T-helper 1 cell (primary cell): ENCODE measurements at places on chromosomes 7 and 10.

DNA sequence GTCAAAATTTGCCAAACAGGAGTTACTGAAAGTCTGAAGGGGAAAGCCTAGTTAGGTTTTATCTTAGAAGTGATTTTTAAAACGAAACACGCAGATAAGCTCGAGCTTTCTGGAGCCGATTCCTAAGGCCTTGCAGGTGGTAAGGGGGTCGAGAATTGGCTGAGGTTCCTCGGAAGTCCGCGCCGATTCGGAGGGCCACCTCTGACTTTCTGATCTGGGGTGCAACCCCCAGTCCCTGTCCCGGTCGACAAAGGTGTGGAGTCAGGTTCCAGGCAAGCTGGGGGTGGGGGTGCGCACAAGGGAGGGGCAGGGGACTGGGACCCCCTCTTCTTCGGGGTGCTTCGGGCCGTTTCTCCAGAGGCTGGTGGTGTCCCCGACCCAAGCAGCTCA, 701 bp upstream of the CUL1 start:
- DNase-seq: peak; percentile 16

DNA sequence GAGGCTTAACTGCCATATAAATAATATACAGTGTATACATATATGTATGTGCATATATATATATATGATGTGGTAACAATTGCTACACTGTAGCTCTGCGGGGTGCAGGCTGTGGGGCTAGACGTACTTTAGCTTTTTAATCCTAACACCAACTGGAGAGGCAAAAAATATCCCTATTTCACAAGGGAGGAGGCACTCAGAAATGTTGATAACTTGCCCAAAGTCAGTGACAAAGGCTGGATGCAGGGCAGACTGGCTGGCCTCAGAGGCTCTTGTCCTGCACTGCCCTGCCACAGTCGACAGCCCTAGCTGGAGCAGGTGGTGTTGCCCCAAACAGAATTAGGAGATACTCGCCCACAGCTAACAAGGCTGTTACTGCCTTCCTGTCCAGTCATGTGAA, 1.5 kb upstream of the RELN start:
- DNase-seq: no peak

DNA sequence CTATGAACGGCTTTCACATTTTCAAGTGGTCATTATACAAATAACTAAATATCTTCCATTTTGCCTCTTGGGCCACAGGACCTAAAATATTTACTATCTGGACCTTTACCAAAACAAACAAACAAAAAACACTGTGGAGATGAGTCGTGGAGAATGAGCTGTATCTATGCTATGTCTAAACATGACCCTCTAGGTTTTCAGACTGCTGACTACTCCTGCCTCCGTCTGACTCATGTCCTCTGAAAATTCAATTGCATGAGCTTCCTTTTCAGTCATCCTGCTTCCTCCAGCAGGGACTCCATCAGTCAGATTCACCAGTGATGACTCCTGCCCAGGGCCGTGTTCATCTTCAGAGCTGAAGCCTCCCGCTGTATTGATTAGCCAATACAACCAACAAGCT, 96.8 kb downstream of the COL28A1 start:
- DNase-seq: no peak

GRCh38 chr7:148962823-148963582, 65.3 kb downstream of the PDIA4 start:
- peak; percentile 79 for DNase-seq

DNA sequence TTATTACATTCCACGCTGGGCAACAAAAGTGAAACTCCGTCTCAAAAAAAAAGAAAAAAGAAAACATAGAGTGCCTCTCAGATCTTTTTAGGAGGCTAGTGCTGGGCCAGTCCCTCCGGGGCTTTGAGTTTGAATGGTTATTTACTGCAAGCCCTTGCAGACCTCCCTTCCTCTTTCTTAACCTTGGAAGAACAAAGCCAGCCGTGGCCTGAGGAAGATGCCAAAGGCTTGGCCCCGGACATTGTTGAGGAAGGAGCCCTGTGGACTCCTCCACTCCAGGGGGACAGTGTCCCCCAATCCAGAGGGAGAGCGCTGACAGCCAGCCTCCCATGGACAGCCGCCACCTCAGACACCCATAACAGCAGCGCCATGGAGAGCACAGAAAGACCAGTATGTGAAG, 5.0 kb downstream of the TSPAN33 start:
- no peak for DNase-seq

DNA sequence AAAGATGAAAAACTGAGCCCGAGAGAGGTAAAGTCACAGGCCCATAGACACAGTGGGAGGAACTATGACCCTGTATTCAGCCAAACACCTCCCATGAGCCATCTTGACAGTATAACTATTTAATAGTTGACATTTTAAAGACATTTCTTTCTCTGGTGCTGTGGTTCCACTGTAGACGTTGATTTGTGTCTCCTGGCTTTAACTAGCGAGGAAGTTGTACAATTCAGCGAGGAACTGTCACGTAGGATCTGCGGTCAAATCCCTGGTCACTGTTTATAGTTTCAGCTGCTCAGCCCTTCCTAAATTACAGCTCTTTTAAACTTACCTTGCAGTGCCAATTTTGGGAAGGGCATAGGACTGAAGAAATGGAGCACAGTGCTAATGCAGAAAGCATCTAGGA, 7.1 kb upstream of the CELF2 start:
- no peak for DNase-seq

DNA sequence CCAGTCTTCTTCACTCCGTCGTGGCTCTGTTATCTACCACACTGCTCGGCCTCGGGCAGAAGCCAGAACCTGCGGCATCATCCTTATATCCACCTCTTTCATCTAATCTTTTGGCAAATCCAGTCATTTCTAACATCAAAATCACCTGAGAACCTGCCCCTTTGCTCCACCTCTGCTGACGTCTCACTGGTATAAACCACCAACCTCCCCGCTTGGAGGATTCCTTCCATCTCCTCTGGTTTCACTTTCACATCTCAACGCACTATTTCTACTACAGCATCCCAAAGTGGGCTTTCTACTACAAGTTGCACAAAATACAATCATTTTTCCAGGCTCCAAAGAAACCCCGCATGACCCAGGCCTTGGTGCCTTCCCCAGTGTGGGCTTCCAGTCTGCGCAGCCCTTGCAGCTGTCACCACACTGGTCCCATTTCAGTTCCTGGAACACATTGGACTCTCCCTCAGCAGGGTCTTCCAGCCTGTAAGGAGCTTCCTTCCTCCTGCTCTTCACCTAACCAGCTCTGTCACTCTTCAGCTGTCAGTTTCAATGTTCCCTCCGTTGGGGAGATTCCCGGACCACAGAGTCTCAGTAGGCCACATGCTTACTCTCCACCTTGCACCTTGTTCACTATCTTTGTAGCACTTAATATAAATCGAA, 85.0 kb downstream of the PRKCQ start:
- peak; percentile 35 for DNase-seq

- no peak for DNase-seq
These were observed 6.4 kb downstream of the ADCK2 start for GRCh38 chr7:140679186-140679585.

- no peak for DNase-seq
These were observed 118.2 kb downstream of the ANK3 start for GRCh38 chr10:60271319-60272040.

DNA sequence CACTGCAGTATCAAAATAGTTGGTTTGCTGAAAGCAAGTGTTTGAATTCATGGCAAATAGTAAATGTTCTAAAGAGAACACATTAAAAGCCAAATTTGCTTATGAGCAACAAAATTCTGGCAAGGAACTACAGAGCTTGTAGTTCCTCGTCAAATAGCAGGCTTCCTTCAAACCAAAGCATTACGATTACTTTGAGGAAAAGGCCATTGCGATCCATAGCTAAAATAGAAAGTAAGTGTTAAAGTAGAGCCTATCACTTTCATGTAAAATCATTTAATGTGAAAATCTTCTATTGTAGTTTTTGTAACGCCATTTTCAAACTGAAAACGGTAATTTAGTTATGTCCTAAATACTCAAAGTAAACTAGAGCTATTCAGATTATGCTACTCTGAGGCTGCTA, 20.1 kb downstream of the CACNA2D1 start:
- no peak for DNase-seq

- DNase-seq: no peak
These were observed 42.8 kb downstream of the PDLIM1 start for GRCh38 chr10:95247881-95248583.

DNA sequence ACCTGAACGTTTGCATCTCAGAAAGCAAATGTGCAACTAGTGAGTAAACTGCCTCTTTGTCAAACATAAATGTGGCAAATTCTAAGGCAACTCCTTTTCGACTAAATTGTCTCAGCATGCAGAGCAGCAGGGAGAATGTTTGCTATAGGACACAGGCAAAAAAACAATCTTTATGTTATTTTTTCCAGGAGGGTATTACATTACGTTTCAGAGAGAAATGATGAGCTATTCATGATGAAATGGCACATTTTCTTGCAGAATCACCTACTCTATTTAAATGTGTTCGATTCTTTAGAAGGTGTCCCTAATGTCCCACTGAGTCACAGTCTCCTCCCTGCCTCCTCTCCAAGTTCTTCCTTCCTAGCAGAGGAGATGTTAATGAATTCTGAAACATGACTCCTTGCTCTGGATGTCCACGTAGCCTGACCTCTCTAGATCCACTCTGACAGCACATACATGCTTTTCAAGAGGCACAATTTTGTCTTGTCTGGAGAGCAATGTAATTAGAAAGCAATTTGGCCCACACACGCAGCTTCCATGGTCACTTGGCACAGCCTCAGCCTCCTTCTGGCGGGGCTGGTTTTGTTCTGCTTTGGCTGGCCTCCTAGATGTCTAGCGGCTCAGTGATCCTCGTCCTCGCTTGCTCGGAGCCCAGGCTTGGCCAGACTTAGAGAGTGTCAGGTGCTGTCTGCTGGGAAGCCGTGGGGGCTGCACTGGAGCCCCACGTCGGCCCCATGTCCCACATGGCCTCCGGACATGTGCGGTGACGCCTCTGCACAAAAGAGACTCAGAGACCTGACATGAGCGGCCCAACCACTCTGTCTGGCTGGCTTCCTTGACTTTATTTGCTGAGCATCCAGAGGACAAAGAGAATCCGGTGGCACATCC, 125.7 kb upstream of the ZNF438 start:
- DNase-seq: no peak

- DNase-seq: no peak
These were observed 85.8 kb downstream of the CTNNA3 start for GRCh38 chr10:67609996-67610793.

DNA sequence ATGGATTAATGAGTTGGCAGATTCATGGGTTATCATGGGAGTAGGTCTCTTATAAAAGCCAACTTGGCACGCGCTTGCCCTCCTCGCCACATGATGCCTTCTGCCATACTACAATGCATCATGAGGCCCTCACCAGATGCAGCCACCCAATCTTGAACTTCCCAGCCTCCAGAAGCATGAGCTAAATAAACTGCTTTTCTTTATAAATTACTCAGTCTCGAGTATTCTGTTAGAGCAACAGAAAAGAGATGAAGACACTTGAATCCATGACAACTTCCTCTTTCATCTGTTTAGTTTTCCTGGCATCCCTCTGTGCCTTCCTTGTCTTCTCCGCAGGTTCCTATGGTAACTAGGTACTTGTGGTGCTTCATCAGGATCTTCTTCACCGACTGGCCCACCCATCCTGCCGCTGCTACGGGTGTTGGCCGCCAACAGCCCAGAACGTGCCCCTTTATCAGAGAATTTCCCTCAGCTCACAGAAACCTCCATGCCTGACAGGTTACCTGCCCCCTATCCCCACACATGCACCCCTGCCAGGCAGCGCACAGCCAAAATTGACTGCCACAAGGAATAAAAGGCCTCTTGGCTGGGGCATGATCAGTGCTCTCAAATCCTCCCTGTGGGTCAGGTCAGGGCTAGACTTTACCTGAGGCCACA, 28.0 kb upstream of the PPIF start:
- no peak for DNase-seq
